ENCODE measurements at places on chromosomes 13 and 19. TPM values are rescaled to one million over a fixed set of nuclear protein-coding genes. Genes with fewer than 3 reads are reported as not detected.

Gene ZNF415
- polyA plus RNA-seq, result 38.0 TPM

Gene ZNF888
- polyA plus RNA-seq, result 9.3 TPM

Gene DPF1
- polyA plus RNA-seq, result 1.8 TPM

Gene PNMA8C
- polyA plus RNA-seq, result 1.2 TPM
